ENCODE measurements at places on chromosomes 11 and 22.

GRCh38 chr11:98940913-98941312, 79.8 kb upstream of the CNTN5 start:
- no peak for DNase-seq

- no peak for DNase-seq
Measured at GRCh38 chr11:73288873-73289707, 17.0 kb downstream of the P2RY6 start.

DNA sequence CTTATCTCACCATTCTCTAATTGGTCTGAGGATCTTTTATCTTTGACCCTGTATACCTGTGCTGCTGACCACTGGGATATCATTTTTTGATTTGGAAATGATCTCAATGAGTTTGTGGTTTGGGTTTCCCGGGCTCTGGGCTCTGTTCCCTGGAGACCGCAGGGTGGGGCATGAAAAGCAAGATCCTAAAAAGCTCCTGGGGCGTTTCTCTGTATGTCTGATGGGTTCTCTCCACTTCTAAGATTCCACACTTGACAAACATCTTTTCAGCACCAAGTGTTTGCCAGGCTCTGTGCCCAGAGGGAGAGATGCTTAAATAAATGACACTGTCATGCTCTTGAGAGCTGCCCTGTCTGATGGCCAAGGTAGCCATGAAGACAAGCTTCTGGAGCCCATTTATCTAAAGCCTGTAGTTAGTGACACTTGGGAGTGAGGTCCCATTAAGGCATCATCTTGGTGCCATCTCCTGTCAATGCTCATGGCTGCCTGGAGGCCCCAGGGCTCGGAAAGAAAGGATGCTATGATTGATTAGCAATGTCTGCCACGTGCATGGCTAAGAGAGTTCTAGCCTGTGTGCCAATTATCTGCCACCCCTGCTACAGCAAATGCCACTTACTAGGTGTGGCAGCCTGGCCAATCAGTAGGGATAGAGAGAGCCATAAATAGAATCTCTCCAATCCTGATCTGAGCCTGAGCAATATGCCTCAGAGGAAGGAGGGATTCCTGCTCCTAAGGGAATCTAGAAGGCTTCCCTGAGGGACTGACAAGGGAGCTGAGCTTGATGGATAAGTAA, 531.6 kb downstream of the MN1 start:
- DNase-seq: no peak

DNA sequence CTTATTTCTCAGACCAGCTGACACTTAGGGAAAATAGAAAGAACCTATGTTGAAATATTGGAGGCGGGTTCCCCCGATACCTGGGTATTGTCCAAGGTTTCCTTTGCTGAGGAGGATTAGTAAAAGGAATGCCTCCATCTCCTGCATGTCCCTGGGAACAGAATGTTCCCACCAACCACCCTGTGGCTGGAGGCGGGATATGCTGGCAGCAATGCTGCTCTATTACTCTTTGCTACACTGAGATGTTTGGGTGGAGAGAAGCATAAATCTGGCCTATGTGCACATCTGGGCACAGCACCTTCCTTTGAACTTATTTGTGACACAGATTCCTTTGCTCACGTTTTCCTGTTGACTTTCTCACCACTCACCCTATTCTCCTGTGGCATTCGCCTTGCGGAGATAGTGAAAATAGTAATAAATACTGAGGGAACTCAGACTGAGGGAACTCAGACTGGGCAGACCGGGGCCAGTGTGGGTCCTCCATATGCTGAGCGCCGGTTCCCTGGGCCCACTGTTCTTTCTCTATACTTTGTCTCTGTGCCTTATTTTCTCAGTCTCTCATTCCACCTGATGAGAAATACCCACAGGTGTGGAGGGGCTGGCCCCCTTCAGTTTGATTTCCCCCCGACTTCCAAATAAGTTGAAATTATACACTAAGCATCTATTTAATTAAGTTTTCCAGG, 32.1 kb downstream of the IGLL1 start:
- no peak for DNase-seq

- DNase-seq: no peak
Measured at GRCh38 chr11:100397401-100397800, 289.7 kb upstream of the ARHGAP42 start.

All from stimulated activated CD8-positive, alpha-beta memory T cell treated with anti-CD3 and anti-CD28 coated beads, Interleukin-2, amount 100 ng/mL, for 1 hour (primary cell).